ENCODE measurements at places on chromosomes 11 and 22.

DNA sequence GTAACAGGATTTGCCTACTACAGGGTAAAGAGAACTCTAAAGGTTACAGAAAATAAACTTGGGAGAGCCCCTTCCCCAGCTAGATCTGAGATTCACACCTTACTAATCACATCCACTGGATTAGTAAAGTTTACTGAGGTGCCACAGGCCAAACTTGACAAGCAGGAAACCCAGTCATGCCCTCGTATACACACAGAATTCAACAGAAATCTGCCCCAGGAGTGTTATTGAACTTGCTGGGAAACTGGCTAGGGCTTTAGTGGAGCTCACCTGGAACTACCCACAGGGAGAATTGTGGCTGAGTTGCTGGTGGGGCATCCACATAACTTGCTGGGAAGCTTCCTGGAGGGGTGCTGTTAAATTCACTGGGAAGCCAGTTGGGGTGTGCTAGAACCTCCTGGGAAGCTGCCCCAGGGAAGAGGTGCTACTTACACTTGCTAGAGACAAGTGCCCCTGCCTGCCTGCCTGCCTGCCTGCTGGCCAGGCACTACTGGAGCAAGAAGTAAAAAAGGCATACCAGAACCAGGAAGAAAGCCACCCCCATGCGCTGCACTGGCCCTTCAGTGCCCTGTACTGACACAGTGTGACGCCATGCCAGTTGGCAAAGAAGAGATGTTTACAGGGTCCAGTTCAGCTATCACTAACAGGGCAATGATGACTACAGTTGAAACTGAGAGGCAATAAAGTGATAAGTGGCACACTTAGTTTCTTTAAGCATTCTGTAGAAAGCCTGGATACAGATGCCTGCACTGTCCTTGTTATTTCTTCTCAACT is 106.5 kb downstream of the ALX4 start:
- no peak for DNase-seq

- no peak for DNase-seq
Observed at GRCh38 chr11:12731841-12732336, 57.7 kb downstream of the TEAD1 start.

GRCh38 chr22:36341640-36342041 is 46.1 kb downstream of the MYH9 start:
- DNase-seq, result no peak

DNA sequence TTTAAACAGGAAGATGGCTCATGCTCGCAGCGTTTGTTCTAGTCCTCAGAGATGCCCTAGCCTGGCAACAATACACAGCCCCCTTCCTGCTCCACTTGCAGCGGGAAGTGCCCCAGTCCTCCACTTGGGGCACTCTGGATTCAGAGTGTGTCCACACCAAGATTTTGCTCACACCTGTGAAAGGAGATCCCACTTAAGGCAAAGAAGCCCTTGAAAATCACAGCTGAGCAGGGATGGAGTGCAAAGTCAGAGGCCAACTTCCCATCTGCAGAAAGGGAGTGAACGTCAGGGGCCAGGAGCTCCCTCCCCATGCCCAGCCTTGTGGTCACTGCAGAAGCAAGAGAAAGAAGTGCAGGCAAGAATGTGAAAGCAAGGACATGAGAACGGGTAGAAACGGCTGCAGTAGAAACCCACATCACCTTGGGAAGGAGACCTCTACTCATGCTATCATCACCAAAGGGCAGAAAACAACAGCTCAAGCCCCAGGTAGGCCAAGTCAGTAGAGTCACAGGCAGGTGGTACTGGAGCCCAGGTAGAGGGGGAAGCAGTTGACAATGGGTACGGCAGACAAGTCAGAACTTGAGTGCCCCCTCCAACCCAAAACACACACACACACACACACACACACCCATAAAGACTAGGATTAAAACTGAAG is 157.4 kb downstream of the BUD13 start:
- DNase-seq, result peak; percentile 30

DNA sequence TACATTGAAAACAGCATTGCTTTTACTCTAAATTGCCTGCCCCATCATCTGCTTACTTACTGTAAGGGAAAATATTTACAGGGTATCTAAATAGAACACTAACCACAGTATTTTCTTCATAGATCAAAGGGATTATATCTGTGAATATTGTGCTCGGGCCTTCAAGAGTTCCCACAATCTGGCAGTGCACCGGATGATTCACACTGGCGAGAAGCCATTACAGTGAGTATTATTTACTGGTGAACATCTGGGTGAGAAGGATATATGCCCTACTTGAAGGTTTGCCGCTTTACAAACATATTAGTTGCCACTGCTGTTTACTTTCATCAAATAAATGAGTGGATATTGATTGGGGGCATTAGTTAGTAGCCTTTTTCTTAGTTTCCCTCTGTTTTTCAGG is 5.9 kb upstream of the CNTF start:
- no peak for DNase-seq

- DNase-seq, result no peak
Observed at GRCh38 chr11:33553486-33553885, 147.1 kb downstream of the C11orf91 start.

DNA sequence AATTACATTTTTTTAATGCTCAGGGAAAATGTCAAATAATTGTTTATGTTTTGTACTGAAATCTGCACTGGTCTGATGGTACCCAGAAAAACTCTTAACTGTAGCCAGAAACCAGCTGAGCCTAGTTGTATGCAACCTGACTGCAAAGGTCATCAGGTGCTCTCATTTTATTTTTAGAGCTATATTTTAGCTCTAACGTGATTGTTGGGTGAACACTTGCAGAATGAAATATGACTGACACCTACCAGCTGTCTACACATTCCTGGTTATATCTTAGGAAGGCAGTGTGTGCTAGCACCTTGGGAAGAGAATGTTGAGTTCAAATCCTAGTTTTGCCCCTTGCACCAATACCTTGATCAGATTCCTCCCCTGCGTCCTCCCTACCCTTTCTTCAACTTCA is 23.6 kb downstream of the PTPRJ start:
- DNase-seq, result no peak

DNA sequence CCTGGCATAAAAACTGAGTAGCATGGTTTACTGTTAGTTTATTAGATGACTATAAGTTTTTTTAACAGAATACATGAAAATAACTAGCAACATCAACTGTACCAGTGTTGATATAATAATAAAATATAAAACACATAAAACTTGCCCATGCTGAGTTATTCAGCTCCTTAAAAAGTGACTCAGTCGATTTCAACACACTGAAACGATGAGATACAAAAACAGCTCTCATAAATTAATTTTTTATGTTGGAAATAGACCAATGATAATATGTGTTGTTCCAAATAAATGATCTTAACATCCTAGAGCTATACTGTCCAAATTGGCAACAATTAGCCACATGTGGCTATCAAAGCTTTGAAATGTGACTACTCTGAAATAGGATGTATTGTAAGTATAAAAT is 15.9 kb downstream of the PDGFD start:
- no peak for DNase-seq
